GM12865 (cell line): ENCODE measurements at places on chromosomes 3 and 15.

GRCh38 chr3:143975554-143976152 is 4.0 kb downstream of the DIPK2A start:
- peak; percentile 72 for DNase-seq

DNA sequence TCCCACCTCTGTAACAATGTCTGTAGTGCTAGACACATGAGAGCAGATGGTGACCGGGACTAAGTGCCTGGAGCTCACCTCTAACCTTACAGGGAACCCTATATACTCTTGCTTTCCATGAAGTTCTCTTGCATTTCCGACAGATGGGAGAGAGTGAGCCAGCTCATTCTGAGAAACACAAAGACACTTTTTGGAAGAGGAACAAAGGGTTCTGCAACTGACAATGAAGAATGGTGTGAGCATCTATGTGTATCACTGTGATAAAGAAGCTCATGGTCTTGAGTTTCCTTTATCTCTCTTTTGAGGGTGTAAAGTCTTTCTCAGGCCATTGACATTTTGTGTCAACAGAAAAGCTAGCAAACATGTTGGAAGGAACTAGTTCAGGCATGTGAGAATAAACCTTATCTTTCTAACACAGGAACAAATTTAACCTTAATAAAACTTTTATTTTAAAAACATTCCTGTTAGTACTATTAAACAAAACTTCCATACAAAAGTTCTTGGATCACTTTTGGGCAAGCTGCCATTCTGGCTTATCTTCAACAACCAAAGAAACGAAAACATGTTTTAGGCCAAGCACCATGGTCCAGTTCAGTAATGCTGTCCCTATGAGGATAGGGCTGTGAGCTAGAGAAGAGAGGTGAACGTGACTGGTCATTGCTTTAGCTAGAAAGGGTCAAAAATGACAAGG is 142.7 kb downstream of the THRB start:
- DNase-seq = no peak

GRCh38 chr3:112143251-112143650 is 10.2 kb upstream of the GCSAM start:
- DNase-seq = peak; percentile 42

DNA sequence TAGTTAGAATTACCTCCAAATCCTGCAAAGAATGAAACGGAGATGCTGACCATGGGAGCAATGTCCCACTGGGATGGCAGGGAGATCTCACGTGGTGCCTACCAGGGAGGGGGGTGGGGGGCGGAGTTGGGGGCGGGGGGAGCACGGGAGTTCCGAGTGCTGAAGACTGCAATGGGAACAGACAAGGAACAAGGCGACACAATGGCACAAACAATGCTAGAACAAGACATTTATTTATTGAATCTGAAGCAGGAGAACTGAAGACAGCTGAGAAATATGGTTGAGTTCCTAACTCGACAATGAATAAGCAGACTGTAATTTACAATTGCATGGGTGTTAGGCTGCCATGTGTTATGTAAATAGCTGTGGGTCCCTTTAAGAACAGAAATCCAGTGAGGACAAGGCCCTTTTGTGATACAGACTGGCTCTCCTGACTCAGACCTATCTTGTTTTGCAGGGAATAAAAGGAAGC is 91.2 kb downstream of the AQP9 start:
- DNase-seq = no peak

GRCh38 chr15:87827131-87827530 is 429.4 kb downstream of the NTRK3 start:
- no peak for DNase-seq

- DNase-seq = peak; percentile 15
These were observed 60.2 kb downstream of the VPS8 start for GRCh38 chr3:184872200-184872599.

DNA sequence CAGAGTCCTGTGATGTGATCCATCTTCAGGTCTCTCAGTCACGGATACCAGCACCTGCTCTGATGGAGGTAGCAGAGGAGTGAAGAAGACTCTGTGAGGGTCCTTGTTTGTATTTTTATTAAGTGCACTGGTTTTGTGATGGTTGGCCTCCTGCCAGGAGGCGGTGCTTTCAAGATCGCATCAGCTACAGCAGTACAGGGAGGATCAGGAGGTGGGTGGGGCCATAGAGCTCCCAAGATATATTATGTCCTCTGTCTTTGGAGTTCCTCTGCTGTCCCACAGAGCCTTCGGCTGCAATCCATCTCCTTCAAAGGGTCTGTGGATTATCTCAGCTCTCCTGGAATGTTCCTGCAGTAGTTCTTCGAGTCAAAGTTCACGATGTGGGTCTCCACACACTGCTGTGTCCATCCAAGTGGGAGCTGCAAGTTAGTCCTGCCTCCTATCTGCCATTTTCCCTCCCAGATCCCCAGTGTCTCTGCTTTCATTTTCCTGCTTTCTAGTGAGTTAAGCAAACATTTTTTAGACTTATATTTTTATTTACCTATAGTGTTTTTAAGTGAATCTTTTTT is 54.7 kb downstream of the TM2D3 start:
- DNase-seq = no peak

DNA sequence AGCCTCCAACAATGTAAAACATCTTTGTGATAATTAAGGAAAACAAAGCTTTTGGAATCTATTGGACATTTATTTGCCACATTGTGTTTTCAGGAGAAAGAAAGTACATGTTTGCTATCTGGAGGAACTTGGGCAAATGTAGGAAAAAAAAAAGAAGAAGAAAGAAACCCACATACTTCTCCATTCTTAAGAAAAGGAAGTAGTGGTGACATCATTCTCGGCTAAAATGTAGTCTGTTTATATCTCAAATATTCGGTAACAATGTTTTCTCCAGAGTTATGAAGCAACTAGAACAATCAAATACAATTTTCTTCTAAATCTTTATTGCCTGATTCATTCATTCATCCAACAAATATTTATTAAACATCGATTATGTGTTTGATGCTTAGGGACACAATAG is 2.3 kb upstream of the TGFBR2 start:
- DNase-seq = no peak

DNA sequence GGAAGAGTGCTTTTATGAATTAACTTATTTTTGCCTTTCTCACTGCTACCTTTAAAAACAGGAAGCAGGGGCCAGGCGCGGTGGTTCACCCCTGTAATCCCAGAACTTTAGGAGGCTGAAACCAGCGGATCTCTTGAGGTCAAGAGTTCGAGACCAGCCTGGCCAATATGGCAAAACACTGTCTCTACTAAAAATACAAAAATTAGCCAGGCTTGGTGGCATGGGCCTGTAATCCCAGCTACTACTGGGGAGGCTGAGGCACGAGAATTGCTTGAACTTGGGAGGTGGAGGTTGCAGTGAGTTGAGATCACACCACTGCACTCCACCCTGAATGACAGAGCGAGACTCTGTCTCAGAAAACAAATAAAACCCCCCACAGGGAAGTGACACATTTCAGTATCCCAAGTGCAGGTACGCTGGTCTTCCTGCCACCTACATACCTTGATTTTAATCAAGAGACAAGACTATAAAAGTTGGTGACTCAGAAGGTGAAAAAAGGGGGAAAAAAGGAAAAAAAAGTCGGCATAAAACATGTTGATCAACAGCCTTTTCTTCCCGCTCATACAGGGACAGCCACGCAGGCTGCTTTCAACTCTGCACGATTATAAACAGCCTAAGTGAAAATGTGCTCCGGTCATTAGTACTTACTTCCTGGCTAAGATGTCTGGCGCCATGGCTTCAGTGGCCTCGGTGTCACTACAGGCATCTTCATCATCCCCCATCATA is 18.8 kb downstream of the PPP1R2 start:
- no peak for DNase-seq

GRCh38 chr3:197520311-197521276 is 35.2 kb downstream of the BDH1 start:
- no peak for DNase-seq

- DNase-seq = no peak
These were observed 79.9 kb upstream of the RGMA start for GRCh38 chr15:93168910-93169309.

- DNase-seq = no peak
These were observed 25.4 kb upstream of the EDEM1 start for GRCh38 chr3:5162102-5162501.

DNA sequence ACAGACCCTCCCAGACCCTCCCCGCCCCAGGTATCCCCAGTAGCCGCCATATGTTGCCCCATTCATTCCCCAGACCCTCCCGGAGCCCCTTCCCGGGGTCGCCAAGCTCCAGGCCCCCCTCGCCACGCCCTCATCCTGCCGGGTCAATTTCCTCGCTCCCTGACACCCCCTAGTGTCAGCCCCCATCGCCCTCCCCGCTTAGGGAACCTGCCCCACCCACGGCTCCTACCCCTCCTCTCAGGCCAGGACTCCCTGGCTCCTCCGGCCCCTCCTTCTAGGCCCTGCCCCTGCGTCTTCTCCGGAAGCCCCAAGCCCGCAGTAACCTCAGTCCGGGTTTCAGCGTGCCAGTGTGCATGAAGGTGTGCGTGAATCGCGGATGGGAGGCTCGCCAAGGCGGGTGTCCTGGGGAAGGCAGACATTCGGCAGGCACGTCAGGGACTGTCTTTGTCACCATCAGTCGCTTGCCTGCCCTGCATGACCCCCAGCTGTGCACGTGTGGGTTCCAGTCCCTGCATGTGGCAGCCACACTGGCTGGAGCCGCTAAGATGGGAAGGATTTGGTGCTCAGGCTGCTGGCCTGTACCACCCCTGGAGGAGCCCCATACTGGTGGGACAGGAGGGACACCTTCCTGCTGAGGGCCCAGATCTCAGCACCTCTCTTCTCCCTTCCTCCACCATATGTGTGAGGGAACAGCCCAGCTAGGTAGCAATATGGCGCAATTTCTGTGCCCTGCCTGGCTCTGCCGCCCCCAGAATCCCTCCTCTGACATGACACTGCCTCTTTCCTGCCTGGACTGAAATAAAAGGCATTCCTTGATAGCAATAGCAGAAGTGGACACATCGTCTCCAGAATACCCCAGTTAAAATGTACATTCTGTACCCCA is 693 bp downstream of the DISP2 start:
- peak; percentile 29 for DNase-seq

- peak; percentile 25 for DNase-seq
These were observed 54.4 kb upstream of the TLE3 start for GRCh38 chr15:70152070-70152480.

- DNase-seq = peak; percentile 66
These were observed at the start of gene RARRES1 for GRCh38 chr3:158731938-158732855. Gene RARRES1 (minus strand): TSS chr3:158732457. CDS start chr3:158732415, 42 bp downstream.

- peak; percentile 48 for DNase-seq
These were observed 31.7 kb downstream of the PLSCR4 start for GRCh38 chr3:146218880-146219866.

DNA sequence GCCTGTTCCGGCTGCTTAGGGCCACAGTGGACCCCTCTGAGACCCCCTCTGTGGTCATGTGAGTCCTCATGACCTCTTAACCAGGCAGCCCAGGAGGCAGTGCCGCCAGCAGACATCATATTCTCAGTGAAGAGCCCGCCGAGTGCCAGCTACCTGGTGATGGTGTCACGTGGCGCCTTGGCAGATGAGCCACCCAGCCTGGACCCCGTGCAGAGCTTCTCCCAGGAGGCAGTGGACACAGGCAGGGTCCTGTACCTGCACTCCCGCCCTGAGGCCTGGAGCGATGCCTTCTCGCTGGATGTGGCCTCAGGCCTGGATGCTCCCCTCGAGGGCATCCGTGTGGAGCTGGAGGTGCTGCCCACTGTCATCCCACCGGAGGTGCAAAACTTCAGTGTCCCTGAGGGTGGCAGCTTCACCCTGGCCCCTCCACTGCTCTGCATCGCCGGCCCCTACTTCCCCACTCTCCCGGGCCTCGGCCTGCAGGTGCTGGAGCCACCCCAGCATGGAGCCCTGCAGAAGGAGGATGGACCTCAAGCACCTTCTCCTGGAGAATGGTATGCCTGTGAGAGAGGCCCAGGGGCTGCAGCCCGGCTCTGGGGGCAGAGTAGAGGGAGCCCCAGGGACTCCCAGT is 176.1 kb downstream of the TBC1D2B start:
- no peak for DNase-seq

- DNase-seq = no peak
These were observed 344.2 kb upstream of the MCTP2 start for GRCh38 chr15:93887151-93887550.

- DNase-seq = no peak
These were observed 43.3 kb upstream of the MITF start for GRCh38 chr3:69695933-69696332.
